Dermis blood vessel endothelial cell (primary cell): ENCODE measurements at places on chromosomes 13 and 19. TPM values are rescaled to one million over a fixed set of nuclear protein-coding genes. Genes with fewer than 3 reads are reported as not detected.

Gene SLC7A9
- total RNA-seq = not detected in 2 replicates

Gene FNDC3A
- total RNA-seq = 55.3 and 63.9 TPM in 2 replicates

Gene GTPBP3
- 12.3 and 14.1 TPM in 2 replicates for total RNA-seq

Gene WDR88
- not detected in 2 replicates for total RNA-seq

Gene SIGLEC8
- total RNA-seq = not detected in 2 replicates

Gene RCBTB2
- 19.3 and 24.8 TPM in 2 replicates for total RNA-seq

Gene F10
- not detected in 2 replicates for total RNA-seq

Gene ZNF549
- 4.8 and 5.8 TPM in 2 replicates for total RNA-seq

Gene CEACAM19
- total RNA-seq = 0.47 and 0.85 TPM in 2 replicates

Gene S1PR4
- total RNA-seq = 2.1 and 2.2 TPM in 2 replicates
